ENCODE measurements at places on chromosomes 1 and 21.
A peak's percentile ranks its signal among the peaks of the same experiment; 100 is the strongest.

DNA sequence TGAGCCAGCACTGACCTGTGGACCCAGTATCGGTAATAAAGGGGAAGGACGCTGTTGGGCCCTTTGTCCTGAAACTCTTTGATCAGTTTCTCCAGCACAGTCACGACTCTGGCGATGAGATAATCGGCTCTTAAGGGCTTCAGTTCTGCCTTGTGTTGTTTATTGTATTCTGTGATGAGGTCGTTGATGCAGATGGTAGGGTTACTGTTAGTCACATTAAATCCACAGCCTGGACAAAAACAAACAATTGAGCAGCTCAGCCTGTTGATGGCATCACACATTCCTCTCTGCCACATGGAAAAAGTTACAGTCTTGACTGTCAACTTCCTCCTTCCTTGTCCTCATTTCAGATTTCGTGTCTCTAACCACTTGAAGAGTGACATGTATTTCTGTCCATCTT, 57.6 kb downstream of the SIM2 start:
- DNase-seq, result no peak

- no peak for DNase-seq
These were observed 10.6 kb upstream of the PARS2 start for GRCh38 chr1:54774820-54775498.

DNA sequence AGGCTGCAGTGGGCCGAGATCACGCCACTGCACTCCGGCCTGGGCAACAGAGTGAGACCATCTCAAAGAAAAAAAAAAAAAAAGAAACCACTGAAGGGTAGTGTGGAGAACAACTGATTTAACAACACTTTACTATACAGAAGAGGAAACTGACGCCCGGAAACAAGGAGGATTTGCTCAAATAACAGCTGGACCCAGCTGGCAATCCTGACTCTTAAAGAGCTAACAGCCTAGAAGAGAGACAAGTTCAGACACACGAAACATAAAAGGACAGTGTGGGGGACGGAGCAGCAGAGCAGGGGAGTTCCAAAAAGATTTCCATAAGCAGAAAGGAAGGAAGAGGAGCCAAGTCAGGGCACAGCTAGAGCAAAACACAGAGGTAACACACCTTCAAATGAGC, 4.4 kb downstream of the ECHDC2 start:
- no peak for DNase-seq

GRCh38 chr1:88441022-88441421, 243.1 kb upstream of the PKN2 start:
- DNase-seq, result no peak

DNA sequence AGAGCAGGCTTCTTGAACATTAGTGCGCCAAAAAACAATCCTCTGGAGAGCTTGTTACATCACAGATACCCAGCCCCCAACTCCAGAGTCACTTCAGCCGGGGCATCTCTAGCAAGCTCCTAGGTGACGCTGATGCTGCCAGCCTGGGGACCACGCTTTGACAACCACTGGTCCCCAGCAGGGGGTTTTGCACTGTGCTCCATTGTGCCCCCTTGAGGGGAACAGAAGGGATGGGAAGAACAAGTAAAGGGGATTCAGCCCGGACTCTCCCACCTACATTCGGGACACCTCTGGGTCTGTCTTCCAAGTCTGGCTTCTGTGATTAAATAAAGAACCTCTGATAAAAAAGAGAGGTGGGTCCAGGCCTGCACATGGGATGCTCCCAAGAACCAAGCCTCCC, 60.4 kb downstream of the ATP5PO start:
- no peak for DNase-seq

DNA sequence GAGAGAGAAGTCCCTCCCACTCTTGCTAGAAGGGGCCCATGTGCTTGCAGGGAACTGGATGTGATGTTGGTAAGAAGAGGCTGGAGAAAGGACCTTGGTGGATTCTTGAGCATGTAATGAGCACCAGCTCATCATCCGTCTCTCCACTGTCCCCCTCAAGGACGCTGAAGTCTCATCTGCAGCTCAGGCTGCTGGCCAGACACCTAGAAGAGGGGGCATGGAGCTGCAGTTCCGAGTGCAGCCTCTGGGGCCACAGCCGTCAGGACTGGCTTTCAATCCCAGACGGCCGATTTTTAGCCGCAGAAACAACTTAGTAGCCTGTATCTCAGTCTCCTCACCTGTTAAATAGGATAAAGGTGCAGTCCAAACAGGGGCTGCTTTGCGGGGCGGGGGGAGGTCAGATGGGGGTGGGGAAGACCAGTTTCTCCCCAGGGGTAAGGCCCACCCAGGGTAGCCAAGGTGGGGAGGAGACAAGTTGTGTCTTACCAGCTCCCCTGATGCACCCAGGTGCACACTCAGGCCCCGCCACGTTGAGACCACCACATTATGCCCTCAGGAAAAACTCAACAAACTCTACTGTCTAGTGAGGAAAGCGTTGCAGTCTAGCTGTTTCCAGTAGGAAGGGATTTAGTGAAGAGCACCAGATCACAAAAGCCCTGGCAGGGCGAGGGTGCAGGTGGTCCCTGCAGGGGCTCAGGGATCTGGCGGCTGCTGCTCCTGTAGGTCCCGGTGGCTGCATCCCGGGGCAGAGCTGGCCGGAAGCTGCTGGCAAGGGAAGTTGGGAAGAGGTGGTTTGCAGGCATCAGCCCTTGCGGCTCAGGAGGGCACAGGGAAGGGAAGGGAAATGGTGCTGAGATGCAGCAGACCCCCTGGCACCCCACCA, 29.5 kb downstream of the LDLRAP1 start:
- DNase-seq, result peak; percentile 84

GRCh38 chr1:160521554-160521953, 1.5 kb downstream of the SLAMF6 start:
- DNase-seq, result no peak

DNA sequence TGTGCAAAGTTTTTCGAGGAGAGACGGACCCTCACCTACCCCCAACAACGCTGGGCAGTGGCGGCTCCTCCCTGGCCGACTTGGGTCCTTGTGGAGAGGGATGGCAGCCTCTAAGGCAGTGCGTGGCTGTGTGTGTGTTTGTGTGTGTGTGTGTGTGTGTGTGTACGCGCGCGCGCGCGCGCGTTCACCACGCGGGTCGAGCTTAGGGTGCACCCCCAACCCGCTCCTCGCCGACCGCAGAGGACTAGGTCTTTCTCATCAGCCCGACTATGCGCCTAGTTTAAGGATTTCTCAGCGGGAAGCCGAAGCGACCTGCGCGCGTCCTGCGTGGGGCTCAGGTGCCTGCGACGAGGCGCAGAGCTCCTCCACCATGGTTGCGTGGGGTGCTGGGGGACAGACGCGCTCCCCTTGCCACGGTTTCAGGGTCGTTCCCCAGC, 940 bp downstream of the SOX13 start:
- DNase-seq, result peak; percentile 33

- DNase-seq, result no peak
These were observed 13.4 kb upstream of the OLFML3 start for GRCh38 chr1:113965703-113966412.

- DNase-seq, result peak; percentile 39
These were observed 77.4 kb downstream of the S1PR1 start for GRCh38 chr1:101314244-101314643.

- no peak for DNase-seq
These were observed 27.2 kb downstream of the RASSF5 start for GRCh38 chr1:206534552-206534951.

DNA sequence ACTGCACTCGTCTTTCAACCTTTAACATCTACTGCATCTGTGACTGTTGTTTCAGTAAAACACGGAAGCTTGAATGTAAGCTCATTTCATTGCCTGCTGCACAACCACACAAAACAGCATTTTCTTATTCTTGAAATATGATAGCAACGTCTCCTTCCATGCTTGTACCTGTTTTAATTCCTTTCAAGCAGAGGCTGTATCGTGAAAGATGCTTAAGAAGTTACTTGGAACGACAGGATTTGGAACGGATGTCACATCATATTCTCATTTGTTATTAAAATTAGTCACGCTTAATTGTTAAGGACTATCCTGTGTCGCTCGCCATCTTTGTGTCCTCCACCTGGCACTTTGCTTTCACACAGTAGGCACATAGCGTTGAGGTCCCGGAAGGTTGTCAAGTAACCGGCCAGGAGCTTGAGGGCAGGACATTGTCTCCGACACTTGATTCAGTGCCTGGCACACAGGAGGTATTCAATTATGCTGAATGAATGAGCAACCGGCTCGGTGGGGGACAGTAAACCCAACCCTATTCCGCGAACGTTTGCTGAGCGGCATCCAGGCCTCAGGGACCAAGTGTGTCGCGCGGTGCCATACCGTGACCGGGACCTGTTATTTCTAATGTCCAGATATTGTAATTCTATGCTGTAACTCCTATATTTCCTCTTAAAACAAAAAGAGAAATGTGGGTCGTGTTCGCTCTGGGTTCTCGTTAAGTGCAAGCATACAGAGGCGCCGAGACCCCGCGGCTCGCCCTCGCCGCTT, 499 bp upstream of the SH3GLB1 start:
- DNase-seq, result no peak

GRCh38 chr1:228148196-228148861, 1.4 kb upstream of the GJC2 start:
- no peak for DNase-seq

GRCh38 chr1:96632045-96632664, 89.4 kb upstream of the PTBP2 start:
- DNase-seq, result no peak

- DNase-seq, result peak; percentile 60
These were observed 151.8 kb upstream of the B3GALT2 start for GRCh38 chr1:193338194-193338593.
